Fibroblast of the aortic adventitia (primary cell): ENCODE measurements at places on chromosomes 4 and X. TPM values are rescaled to one million over a fixed set of nuclear protein-coding genes. Genes with fewer than 3 reads are reported as not detected.

DNA sequence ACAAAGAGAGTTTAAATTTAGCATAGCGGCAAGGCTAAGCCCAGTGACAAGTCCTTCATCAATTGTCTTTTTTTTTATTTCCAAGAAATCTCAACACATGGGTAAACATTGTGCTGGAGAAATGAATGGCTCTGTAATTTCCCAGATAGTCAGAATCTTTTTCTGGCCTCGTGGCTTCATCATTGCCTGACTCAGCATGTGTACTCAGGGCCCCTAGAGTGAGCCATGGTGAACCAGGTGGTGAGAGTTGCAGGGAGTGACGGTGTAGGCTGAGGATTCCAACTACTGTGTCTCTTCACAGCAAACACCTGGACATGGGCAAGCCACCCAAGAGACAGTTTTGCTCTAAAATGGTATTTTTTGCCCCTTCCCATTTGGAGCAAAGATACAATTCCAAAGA lies 43.1 kb upstream of the UCP1 start:
- DNase-seq: no peak

DNA sequence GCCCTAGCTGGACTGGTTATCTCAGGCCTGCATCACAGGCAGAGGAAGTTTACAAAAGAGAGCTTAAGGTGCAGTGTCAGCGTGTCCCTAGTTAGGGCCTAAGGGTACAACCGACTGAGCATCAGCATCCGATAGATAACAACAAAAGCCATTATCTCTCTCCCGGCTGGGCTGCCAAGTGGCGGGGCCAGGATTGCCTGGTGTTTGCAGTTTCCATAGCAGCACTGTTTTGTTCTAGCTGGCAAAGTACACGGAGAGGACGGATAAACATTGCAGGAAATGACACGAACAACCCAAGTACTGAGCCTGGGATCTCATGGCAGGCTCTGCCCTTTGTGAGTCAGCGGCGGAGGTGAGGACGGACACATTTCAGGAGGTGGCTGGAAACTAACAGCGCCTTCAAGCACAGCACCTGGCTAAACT lies 104.7 kb upstream of the NOCT start:
- peak; percentile 81 for DNase-seq

DNA sequence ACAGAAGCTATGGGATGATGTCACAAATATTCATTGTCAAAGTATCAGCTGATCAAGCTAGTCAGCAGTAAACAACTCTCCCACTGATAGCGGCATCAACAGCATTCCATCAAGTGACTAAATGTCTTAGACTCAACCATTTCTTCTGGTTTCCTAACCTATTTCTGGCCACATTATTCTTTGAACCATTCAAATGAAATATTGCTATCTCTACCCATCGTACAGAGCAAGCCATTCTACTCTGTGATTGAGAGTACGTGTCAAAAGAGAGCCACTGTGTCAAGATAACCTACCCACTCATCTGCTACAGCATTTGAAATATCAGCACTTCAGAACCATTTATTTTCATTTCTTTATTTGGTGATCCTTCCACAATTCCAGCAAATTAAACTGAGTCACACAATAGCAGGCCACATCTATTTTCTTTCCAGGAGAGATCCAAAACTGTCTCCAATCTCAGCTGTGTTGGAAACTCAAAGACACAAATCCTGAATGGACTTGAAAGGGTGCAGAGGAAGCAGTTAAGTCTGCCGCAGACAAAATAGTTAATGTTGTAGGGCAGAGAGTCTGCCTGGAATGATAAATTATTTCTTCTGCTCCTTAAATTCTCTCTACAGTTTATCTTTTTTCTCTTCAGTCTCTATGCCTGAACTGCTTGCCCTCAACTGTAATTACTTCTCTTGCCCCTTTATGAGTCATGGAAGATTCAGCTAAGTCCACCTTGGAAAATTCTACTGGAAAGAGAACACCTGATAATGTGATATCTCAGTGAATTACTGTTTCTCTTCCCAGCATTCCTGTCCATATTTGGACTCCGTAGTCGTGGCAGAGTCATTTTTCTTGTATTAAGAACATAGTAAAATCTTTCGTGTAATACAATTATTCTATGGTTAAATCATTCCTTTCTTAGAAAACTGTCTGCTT lies 364.8 kb downstream of the PDGFC start:
- DNase-seq: peak; percentile 36

DNA sequence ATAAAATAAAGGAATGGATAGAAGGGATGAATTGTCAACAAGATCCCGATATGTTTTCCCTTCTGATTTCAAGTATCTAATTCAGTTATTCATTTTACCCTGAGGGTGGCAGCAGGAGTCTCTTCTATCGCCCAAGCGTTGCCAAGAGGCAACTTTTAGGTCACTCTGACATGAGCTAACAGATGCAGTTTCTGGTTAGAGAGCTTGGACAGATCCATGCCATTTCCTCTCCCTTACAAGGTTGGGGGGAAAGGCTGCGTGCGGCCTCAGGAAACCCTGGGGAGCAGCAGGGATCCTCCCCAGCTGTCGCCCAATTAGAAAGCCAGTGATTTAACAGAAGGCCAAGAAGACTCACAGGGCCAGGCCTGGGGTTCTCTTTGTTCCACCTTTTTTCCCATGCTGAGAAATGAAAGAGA lies 35.3 kb upstream of the WAS start:
- peak; percentile 68 for DNase-seq

DNA sequence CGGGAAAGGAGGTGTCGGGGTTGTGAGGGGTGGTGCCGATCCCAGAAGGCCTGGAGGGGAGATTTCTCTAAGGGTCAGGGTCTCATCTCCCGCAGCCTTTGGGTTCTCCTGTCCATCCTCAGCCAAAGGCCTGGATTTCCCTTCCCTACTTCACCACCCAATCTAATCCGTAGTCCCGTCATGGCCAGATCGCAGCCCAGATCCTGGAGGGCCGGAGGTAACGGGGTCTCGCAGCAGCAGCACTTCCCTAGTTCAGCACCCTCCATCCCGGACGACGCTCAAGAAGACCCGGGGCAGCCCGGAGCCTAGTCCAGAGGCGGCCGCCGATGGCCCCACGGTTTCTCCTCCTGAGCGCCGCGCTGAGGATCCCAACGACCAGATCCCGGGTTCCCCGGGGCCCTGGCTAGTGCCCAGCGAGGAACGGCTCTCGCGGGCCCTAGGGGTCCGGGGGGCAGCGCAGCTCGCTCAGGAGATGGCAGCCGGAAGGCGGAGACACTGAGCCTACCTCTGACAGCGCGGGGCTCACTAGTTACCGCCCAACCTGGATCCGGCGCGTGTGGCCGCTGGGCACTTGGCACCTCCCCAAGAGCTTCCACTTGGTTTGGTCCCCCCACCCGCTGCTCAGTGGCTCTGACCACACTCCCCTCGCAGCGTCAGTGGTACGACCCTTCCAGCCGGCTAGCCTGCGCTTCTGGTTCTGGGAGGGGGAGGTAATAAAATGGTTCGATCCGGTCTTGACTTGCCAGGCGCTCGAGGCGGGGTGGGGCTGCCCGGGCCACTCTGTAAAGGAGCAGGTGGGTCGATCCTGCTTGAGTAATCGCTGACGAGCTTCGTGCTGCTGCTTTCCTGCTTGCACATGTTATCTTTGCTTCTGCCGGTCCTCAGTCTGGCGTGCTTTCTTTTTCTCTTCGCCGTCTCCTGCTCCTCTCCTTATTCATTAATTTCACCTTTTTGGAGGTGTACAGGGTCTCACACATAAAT lies 3.6 kb downstream of the MAGIX start:
- DNase-seq: peak; percentile 63

GRCh38 chr4:96753216-96753615 lies 913.3 kb downstream of the PDHA2 start:
- no peak for DNase-seq

DNA sequence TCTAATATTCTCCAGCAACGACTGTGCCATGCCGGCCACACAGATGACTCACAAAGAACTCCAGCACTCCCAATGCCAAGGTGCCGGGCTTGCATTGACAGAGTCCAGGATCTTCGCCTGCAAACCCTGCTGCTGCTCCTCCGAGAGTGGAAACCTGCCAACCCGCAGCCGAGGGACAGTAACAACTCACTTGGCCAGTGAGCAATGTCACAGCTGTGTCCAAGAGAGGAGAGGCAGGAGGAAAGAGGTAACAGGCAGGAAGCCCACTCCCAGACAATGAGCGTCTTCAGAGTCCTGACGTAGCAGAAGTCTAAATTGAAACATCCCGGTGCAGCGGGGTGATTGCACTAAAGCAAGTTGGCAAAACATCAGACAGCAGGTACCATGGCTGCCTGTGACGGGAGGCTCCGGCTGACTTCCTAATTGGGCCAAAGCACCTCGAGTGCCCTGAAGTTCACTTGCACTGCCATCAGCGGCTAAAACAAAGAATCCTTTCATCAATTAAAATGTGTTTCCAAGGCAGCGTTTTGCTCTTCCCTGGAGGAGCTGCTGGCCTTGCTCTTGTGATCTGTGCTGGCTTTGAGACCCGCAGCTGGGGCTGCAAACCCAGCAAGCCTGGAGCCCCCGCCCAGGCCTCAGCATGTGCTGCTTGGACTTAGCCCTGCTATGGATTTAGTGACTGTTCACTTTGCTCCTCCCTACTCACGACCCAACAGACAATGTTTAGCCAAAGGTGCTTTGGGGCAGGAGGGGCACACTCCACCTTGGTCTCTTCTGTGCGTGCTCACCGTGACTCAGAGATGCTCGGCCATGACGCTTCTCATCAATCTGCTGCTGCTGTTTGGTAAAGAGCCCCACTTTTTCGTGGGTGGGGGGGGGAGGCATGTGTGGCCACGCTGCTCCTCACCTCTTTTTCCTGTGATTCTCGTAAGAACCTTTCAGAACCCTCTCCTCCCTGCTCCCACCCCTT lies 36.5 kb downstream of the DCTD start:
- peak; percentile 23 for DNase-seq

GRCh38 chrX:154348114-154348531 lies 26.3 kb downstream of the FLNA start:
- DNase-seq: peak; percentile 34

DNA sequence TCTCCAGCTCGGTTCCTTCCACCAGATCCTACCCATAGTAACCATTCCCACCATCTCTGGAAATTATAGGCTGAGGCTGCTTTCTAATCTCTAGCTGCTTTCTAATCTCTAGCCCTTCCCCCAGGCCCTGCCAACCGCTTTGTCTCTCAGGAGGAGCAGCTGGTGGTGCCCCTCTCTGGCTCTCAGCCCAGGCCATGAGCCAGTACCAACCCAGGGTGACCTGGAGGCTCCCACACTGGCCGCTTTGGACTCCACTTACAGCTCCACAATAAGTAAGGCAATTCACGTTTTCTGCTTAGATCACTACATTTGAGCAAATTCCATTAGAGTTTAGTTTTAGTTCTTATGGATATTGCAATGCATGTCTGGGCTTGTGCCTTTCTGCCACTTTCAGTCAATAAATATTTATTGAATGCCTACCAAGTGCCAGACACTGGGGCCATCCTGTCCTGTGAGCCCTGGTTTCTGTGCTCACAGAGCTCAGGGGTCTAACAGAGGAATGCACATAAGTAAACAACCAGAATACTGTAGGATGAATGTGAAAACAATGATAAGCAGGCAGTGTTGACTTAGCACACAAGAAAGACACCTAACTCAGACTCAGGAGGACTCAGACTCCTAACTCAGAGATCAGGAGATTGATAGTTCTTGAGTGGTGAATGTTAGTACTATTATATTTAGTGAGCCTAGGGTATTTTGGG lies 38.9 kb downstream of the SMC1A start:
- no peak for DNase-seq

DNA sequence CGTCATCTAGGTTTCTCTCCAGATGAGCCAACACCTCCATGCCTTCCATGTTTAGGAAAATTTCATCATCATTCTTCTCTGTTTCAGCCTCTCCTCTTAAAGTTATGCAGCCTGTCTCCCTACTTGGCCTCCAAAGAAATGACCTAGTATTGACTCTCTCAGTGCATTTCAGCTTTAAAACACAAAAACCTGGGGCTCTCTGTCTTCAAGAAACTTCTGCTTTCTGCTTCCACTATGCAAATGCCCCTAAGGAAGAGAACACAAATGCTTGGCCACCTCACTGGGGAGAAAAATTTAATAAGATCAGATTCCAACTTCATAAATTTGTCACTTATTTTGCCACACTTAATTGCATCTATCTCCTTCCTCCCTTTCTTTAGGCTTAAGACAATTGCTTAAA lies 93.3 kb downstream of the GPRIN3 start:
- DNase-seq: no peak

DNA sequence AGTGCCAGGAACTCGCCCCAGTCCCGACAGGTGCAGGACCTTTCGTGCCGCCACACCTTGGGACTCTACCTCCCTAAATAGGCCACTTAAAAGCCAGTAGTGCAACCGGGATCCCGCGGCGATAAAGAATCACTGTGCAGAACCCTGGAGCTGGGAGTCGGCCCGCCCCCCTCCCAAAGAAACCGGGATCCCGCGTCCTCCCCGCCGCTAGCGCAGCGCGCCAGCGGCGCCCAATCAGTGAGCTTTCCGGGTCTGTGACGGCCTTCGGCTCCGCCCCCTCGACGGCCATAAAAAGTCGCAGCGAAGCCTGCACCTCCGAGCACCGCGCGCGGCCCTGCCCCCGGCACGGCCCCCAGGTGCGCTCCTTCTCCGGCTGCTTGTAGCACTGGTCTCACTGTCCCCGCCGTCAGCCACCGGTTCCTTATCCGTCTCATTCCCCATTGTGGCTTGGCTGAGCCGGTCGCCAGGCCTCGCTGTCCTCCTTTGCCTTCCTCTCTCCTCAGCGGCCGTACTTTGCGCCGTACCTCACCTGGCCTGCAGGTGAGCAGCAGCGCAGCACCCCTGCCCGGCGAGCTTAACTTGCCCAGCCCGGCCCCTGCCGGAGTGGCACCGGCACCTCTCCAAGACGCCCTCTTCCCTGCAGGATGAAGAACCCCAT lies at the start of gene LRAT:
TSS of gene LRAT (plus strand) at position 318 of the 658 bp plus-strand sequence. CDS start at position 645, 327 bp downstream.
- DNase-seq: no peak

DNA sequence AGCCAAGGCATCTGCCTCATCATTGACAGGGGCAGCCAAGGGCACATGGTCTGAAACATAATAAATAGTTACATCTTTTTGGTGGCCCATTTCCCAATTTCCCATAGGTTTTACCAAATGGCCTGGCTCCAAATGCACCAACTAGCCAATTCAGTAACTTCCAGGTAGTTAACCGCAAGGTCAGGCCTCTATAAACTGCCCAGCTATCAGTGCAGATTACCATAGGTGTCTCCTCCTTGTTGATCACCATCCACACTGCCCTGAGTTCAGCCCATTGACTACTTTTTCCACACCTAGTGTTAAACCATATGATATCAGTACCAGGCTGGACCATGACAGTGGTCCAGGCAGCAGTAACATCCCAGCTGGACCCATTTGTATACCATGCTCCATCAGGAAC lies 1145.1 kb upstream of the POU3F4 start:
- no peak for DNase-seq

PCYT1B gene
- 0.27 and 0.74 TPM in 2 replicates for total RNA-seq

PAGE4 gene
- total RNA-seq: not detected in 2 replicates

VMA21 gene
- total RNA-seq: 28.9 and 78.9 TPM in 2 replicates

DSPP gene
- total RNA-seq: not detected in 2 replicates

RNF175 gene
- total RNA-seq: not detected in 2 replicates

USP51 gene
- total RNA-seq: 2.2 and 3.8 TPM in 2 replicates

COX7B gene
- total RNA-seq: 211 and 396 TPM in 2 replicates
